ENCODE measurements at places on chromosomes 16 and 17.

DNA sequence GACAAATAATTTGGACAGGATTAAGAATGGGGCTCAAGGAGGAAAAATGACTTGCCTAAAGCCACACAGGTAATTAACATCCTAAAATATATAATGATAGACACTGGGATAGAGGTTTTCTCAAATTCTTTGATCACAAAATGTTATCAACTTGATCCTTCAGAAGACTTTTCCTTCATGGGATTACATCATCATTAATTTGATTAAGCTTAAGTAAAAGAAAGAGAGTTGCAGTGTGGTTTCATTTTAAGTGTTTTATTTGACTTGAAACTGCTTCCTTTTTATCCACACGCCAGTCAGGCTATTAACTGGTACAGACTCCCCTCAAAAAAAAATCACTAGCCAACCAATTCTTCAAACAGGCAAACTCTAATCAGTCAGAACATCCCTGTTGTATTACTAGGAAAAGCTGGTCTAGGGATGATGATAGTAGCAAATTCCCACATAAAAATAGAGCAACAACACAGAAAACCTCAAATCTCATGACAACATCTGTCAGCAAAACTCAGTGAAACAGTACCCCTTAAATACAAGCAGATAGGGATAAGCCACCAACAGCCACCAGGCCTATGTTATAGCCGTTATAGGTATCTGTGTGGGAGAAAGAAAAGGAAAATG, 32.5 kb downstream of the AKAP10 start:
- DNase-seq: no peak

GRCh38 chr16:77564791-77565390, 130.1 kb upstream of the ADAMTS18 start:
- no peak for DNase-seq

- no peak for DNase-seq
Observed at GRCh38 chr17:69461951-69462369, 47.5 kb downstream of the MAP2K6 start.

DNA sequence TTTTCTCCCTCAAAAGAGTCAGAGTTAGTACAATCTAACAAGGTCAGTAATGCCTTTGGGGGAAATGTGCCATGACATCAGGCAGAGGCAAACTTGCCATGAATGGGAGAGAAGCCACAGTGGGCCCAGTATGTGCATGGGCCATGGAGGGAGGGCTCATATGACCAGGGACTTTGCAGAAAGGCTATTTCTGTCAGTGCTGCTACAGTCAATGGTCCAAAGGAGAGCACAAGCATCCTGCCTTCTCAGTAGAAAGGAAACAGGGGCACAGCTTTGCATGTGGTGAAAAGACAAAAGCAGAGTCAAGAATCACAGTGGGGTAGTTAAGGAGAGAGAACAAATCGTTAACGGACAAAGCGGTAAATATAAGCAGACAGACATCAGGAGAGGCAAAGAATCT, 11.2 kb upstream of the CORO6 start:
- no peak for DNase-seq

DNA sequence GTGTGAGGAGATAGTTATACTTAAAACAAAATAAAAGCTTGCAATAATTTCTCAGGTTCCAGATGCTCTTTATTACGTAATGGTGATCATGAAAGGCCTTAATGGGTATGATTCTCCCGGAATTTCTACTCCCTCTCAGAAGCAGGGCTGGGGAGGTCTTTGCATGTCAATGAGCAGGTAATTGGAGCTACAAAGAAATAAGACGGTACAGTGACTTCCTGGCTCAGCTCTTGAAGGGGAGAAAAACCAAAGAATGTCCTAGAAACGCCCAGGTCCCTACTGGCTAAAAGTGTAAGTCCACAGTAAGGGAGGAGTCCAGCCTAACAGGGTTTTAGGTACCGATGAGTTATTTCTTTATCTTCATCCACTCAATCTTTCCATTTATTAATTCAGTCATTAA, 390.9 kb downstream of the TMEM114 start:
- DNase-seq: no peak

DNA sequence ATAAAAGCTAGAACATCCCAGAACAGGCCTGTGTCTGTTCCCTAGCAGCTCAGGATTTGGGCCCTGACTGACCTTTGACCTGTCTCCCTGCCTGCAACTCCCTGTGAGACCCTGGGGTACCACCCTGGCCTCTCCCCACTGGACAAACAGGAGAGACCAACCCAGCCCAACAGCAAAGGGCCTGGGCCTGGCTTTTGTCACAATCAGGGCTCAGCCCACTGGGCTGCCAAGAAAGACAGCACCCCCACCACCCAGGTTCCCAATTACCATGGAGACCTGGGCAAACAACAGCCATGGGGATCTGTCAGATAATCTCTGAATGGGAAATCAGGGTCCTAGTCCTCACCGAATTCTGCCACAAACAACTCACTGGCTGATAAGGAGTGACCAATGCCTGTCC, 11.1 kb downstream of the PLLP start:
- DNase-seq: no peak

- no peak for DNase-seq
Observed at GRCh38 chr17:56893503-56893902, 20.3 kb downstream of the TRIM25 start.

DNA sequence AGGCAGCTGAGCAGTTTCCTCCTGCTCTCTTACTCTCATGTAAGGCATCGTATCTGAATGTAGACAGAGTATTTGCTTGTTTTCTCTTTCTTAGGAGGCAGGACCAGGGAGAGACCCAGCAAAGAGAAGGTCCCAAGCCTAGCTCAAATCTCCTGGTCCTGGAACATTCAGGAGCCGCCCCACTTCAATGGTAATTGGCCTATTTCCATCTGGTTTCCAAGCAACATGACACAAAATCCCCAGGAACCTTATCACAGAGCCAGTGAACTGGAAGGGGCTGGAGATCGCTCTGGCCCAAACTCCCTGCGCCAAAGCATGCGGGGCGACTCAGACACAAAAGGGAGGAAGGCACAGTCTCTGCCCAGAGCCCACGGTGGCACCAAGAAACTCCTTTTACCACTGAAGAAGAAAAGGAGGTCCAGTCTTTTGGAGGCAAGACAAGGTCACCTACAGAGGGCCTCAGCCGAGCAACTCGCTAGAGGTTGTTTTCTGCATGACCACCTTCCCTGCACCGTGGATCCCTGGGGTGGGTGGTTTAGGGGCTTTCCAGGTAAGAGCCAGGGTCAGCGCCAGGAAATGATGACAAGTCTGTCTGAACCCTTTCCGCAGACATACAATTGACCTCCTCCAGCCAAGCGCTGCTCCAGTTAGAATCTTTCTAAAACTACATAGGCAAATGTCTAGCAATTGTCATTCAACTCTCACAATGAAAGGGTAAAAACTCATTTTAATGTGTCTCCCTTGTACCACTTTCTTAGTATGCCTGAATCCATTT, 394.7 kb downstream of the SOX9 start:
- no peak for DNase-seq
